ENCODE measurements at places on chromosomes 11 and 22.
A peak's percentile ranks its signal among the peaks of the same experiment; 100 is the strongest.

- DNase-seq = peak; percentile 56
Observed at GRCh38 chr11:133163463-133164419, 368.6 kb downstream of the OPCML start.

GRCh38 chr11:67079065-67079705 is 22.5 kb downstream of the RHOD start:
- DNase-seq = no peak

DNA sequence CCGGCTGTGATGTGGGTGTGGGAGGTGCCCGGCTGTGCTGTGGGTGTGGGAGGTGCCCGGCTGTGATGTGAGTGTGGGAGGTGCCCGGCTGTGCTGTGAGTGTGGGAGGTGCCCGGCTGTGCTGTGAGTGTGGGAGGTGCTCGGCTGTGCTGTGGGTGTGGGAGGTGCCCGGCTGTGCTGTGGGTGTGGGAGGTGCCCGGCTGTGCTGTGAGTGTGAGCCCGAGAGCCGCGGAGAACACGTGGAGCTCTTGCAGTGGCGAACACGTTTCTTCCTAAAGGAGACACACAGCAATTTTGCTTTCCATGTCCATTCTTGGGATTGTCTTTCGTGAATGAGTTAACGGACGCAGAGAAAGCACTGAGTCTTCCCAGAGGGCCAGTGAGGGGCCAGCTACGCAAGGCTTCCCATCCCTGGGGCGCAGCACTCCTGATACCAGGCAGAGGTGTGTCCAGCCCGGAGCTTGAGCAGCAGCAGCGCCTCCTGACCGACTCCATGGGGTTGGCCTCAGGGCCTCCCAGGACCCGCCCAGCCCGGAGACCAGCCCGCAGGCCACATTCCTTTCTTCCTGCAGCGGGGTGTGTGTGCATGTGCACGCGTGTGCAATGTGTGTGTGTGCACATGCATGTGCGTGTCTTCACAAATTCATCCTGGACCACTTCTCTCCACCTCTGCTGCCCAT is 245.0 kb upstream of the B3GAT1 start:
- no peak for DNase-seq

DNA sequence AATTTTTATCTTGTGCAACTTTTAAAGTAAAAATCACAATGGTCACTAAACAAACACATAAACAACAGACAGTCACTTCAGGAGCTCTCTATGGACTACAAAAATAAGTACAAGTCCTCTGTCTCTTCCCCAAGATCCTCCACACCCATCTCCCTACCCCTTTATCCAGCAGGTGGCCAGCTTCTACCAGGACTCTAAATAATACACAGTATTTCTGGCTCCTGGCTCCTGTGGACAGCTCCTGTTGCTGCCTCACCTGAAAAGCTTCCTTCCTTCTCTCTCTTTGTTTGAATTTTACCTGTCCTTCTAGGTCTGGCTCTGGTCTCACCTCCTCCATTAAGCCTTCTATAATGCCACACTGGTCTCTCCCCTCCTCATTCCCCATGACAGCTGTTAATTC is 86.1 kb downstream of the CLPB start:
- DNase-seq = no peak

DNA sequence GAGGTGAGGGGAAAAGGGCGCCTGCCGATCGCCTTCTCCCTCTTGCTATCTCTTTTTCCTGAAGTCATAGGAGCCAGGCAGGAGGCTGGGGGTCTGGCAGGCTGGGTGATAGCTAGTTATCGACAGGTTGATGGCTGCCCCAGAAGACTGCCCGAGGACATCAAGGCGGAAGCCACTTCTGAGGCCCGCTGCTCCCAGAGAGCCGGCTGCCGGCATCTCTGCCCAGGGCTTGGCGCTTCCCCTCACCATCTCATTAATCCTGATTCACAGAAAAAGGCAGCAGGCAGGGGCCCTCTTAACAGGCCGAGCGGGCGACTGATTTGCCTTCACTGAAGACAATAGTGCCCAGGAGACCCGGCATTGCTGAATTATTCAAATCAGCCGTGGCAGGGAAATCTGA is 124.2 kb downstream of the MIAT start:
- DNase-seq = no peak

- DNase-seq = no peak
Observed at GRCh38 chr11:112412383-112412782, 151.7 kb upstream of the PLET1 start.

DNA sequence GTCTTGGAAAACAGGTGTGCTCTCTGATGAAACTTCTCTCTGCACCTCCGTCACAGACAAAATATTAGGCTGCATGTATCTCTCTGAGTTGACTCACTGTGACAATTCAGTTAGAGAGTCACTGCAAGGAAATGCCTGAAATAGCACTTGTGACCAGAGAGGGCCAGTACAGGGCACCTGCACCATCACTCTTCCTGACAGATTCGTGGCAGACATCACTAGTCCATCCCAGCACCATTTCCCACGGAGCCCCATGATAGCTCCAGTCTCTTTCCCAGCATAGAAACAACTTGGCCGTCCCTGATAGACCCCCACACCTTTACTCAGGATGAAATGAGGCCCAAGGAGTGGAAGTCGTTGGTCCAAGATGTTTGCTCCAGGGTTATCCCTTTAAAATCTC is 73.3 kb upstream of the ISX start:
- DNase-seq = no peak
